Activated CD4-positive, alpha-beta T cell treated with anti-CD3 and anti-CD28 coated beads, Interleukin-2, amount 50 U/mL, for 4 hours (primary cell): ENCODE measurements at places on chromosomes 7 and 10.

DNA sequence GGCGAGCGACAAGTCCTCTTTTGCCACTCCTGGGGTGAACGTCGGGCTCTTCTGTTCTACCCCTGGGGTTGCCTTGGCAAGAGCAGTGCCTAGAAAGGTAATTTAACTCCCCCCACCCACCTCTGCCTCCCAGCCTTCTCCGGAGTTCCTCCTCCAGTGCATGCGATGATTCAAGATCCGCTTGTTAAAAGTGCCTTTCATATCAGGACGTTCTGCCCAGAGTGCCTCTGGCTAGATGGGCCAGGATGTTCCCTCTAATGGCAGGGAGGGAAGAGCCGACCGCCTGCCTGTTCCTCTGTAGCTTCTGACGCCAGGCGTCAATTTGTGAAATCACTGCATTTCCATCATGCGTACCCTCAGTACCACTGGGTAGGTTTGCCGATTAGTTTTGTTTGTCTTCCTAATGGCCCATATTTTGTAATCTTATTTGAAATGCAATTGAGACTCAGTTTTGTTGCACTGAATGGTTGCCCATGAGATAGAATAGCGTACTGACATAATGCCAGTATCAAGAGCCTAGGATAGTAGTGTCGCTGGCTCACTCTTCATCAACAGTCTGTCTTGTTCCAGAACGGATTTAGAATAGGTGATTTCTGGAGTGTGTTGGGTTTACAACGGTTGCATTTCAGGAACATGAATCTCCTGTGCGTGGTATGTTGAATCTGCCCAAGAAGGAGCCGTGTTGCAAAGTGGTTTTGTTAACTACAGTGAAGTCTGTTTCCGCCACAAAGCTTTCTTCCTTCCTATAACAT is 13.5 kb downstream of the ECHDC3 start:
- no peak for DNase-seq

DNA sequence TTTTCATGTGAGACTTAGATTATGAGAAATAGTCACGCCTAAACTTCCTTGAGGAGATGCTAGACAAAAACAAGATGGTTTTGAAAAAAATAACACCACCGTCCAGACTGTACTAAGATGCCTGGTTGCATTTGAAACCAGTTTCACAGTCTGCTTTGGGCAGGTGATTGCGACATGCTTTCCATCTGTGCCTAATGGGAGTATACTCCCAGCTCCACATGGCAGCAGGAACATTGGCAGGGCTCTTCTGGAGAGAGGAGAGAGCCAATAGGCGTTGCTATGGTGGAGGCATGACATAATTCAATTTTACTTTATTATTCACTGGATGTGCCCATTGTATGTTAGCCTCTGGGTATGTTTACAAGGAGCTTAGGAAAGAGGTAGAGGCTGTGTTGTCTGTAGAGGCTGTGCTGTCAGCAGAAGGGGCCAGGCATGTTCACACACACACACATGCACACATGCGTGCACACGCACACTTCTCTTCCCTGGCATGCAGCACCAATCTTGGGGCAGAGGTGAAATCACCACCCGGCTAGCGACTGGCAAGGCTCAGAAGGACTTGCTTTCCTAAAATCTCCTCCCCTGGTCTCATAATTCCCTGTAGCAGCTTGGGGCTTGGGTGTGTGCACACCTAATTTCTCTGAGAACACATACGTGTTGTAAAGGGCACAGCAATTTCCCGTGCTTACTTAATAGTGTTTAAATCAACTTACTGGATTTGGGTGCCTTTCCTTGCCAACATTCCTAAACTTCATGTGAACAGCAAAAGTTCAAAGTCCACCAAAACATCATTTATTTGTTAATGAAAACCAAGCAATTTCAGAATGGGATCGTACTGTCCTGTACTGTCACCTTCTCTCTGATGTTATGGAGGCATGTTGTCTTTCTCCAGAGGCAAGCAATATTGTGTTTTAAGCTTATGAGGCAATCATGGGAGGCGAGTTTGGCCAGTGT is 162.1 kb downstream of the TCF7L2 start:
- DNase-seq = no peak

- no peak for DNase-seq
Observed at GRCh38 chr10:109882251-109883057, 40.9 kb downstream of the XPNPEP1 start.

DNA sequence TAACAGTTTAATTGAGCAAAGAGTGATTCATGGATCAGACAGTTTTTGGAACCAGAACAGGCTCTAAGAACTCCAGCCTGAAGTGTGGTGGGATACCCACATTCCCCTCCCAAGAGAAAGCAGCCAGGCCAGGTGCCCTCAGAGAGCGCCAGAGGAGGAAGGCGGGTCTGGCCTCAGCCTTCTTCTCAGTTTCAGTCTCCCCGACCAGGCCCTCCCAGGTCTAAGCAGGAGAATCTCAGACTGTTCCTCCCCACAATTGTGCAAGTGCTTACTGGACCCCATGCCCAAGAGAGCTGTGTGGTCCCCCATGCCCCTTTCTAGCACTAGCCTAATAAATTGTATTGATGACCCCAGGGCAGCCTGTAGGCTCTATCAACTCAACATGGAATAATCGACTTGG is 25.6 kb downstream of the PPIF start:
- no peak for DNase-seq

- no peak for DNase-seq
Observed at GRCh38 chr7:45084901-45085618, 3.7 kb downstream of the NACAD start.

DNA sequence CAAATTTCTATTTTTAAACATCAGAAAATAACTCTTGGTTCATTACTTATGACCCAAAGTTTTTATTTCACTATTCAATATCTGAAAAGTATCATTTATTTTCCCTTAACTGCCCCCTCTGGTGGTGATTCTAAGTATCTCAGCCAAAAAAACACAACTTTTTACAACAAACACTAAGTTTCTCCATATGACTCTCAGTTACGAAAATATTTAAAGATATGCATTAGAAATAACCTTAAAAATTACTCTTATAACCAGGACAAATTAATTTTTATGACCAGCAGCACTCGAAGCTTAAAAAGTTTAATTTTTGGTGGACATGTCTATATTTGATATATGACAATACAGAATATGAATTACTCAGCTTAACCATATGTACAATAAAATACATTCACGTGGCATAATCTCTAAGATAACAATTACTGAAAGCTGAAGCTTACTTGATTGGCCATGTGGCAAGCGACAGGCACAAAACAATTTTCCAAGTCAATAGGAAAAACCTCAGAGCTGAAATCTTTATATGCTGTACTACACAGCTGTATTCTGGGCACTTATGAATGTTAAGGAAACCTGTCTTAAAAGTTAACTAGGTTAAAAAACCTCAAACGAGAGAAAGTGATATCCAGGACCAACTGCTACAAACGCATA is 2.3 kb downstream of the HNRNPA2B1 start:
- DNase-seq = no peak

GRCh38 chr7:116100626-116101025 is 70.1 kb upstream of the TFEC start:
- DNase-seq = no peak

DNA sequence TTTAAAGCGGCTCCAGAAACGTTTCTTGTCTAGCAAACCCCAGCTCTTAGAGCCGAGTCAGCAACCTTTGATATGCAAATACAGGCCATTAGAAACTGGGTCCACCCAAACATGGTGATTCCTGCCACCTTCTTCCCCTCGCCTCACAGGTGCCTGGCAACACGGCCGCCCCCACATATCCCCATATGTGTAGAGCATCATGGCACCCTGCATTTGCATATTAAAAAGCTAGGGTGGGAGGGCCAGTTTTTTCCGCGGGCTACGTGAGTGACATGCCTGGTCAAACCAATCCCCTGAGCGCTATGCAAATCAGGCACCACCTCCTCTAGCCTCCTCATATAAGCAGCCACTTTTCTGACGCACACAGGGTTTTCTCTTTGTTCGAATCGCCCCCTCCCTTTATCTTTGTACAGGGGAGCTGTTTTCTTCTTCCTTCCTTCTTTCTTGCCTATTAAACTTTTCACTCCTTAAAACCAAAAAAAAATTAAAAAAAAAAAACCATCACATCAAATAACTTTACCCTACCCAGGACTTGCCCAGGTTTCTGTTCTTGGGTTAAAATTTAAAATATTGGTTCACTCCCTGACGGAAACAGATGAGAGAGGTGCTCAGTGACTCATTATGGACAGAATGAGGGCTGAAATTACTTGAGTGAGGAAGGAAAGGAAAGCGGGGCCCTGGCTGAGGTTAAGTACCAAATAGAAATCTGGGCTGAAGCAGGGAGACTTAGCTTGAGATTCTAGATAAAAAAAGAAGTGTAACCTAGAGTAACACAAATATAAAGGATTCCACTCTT is 59.8 kb downstream of the COA1 start:
- peak; percentile 79 for DNase-seq

DNA sequence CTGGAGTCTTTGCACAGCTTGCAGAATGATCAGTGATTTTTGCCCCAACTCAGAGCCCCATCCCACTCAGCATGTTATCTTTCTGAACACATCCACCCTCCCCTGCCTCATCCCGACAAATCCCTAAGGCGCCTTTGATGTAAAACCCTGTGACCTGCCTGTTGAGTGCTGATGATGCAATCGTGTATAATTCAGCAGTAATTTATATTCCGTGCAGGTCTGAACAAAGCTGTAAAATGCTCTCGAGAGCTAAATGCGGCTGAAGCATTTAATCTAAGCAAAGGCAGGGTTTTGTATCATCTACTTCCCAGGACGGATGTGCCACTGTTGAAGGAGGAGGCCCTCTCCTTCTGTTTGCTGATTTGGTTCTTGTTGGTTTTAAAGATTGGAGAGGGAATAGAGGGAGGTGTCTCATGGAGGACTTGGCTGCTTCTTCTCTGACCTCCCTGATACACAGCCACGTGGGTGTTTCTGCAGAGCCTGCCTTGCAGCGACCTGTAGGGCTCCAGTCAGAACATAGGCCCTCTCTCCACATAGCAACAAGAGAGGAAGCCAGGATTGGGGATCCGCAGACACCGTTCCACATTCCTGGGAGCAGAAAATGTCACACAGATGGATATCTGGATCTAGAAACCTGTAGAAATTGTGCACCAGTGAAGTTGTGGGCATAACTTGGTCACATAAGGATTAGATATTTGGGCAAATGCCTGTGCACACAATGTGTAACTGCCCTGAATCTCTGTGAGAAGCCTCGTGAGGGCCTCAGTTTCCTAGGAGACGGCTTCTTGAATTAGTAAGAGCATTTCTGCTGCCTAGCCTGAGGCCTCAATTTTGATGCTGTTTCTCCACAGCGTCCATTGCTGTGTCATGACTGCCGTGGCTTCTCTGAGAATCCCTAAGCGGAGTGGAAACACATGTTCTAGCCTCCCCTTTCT is 90.2 kb upstream of the AGK start:
- DNase-seq = no peak

DNA sequence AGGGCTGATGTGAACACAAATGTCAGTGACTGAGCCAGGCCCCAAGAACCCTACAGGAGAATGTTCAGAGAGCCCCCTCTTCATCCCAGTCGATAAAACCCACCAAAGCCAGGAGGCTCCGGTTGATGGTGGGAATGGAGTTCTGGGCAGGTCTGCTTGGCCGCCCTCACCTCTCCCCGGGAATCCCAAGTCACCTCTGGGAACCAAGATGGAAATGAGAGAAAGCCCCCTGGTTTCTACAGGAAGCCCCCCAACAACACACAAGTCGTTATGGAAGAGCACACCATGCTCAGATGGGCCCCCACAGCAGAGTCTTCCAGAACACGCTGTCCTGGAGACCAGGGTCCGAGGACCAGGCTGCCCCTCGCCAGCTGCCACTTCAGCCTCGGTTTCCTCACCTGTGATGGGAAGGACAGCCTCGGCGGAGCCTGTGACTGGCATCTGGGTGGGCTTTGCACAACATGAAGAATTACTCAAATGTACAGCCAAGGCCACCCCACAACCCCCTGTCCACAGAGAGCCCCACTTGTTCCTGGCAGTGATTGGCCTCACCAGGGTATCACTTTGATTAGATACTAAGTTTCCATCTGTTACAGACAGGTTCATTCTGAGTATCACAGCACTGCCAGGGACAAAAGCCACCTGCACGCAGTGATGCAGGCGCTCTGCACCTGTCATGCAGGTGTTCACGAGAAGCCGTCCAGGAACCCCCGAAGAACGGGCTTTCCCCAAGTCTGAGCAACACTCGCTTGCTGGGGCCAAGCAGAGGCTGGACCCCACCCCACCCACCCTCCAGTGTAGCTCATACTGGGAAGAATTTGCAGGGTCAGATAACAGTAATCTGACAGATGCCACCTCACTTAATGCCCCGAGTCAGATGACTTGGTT is 57.6 kb downstream of the MKI67 start:
- DNase-seq = no peak

GRCh38 chr7:108459922-108460551 is 3.8 kb upstream of the NRCAM start:
- DNase-seq = no peak

DNA sequence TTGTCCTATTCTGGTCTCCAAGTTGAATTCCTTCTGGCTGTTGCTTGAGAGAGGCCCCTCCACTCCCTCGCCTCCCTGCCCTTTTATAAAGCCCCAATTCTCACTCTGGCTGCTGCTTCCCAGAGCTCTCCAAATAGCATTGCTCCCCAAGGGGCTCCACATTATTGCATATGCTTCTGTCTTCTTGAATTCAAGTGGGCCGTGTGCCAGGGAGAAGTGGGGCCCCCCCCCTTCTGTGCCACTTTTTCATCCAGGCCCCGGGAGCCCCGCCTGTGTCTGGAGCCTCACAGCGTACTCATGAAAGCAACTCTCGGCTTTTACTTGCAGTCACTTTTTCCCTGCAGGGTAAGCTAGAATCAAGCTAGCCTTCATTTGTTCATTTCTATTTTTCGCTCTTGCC is 265.1 kb downstream of the CCSER2 start:
- no peak for DNase-seq

GRCh38 chr7:45236666-45237065 is 79.1 kb downstream of the RAMP3 start:
- no peak for DNase-seq

- no peak for DNase-seq
Observed at GRCh38 chr10:79246606-79247275, 100.5 kb upstream of the PPIF start.

DNA sequence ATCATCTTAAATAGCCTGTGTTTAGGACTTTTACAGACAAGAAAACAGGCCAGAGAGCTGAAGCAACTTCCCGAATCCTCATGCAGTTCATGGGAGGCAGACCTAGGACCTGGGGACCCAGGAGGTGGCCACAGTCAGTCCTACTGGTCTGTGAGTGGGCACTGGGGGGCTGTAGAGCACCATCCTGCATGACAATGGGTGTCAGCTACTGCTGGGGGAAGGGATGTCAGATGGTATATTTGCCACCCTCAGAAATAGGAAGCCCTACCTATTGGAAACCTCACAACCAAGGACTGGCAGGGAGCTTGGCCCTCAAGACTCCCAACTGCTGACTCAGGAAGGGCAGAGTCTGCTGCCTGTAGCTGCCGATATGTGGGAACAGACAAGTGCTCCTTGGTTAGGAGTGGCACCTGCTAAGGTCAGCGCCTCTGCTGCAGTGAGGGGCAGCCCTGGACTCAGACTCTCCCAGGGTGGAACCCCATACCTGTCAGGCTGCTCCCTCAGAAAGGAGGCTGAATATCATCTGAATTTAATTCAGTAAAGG is 29.7 kb downstream of the OGDH start:
- DNase-seq = no peak

- no peak for DNase-seq
Observed at GRCh38 chr7:31664890-31665289, 22.1 kb upstream of the PPP1R17 start.

GRCh38 chr10:69124563-69125268 is 738 bp downstream of the VPS26A start:
- DNase-seq = peak; percentile 12
